ENCODE measurements at places on chromosomes 3 and 15.

DNA sequence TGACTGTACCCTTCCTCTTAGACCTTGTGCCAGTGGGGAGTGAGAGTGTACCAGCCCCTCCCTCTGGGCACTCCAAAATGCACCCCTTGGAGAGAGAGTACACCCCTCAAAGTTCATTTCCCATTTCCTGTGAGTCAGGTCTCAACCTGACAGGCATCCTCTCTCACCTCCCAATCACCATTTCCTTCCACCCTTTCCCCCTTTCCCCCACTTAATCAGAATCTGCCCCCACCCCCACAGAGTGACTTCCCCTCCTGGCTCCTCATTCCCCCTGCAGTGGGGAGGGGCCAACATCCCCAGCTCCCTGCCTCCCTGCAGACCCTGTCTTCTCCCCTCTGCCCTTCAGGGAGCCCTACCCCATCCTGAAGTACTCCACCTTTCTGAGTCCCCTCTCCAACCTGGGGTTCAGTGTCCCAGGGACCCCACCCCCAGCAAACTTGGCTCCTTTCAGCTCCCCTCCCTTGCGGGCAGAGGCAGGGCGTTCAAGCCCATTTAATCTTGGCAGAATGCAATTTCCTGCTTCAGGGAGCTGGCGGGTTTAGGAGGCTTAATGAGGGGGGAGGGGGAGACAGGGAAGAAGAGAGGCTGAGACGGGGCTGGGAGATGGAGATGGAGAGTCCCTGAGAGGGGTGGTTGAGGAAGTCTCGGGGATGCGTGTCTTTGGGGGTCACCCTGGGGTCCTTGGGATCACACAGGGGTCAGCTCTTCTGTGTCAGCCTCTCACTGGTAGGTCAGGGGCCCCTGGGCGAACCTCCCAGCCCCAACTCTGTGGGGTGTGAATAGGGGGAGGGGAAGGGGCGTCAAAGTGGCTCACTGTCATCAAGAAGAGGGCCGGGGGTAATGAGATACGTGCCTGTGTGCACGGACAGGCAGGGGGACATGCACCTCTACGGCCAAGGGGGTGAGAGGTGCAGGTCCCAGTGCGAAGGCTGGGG, 16.6 kb upstream of the SEMA3F start:
- no peak for DNase-seq

GRCh38 chr3:132556508-132557159, 40.4 kb upstream of the ACKR4 start:
- DNase-seq, result no peak

DNA sequence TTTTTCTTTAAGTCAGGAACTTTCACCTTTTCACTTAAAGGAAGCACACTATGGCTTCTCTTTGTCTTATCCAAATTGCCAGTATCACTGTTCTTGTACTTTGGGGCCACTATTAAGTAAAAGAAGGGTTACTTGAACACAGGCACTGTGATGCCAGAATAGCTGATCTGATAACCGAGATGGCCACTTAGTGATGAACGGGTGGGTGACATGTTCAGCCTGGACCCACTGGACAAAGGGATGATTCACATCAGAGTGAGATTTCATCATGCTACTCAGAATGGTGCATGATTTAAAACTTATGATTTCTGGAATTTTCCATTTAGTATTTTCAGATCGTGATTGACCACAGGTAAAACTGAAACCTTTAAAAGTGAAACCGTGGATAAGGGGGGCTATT, 252.6 kb downstream of the KLF13 start:
- no peak for DNase-seq

DNA sequence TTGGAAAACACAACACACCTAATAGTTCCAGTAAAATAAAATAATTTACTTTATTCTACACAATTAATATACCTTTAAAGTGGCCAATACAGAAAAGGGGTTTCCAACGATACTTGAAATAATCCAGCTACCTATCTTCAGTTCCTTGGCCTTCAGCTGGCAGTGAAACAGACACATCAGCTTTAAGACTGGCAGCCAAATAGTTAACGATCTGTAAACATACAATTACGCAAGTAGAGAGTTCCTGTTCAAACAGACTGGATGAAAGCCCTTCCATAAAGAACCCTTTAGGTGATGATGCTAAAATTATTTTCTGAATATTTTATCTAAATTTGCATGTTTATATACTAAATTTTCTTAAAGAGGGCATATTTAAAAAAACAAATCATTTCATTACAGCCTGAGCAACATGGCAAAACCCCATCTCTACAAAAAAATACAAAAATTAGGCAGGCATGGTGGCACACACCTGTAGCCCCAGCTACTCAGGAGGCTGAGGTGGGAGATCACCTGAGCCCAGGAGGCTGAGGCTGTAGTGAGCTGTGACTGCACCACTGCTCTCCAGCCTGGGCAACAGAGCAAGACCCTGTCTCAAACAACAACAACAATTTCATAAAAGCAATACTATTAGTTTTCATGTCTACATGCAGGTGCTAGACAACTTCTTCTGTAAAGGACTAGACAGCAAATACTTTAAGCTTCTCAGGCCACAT, 12.9 kb downstream of the DYNC1LI1 start:
- DNase-seq, result no peak

- no peak for DNase-seq
These were observed 342.7 kb downstream of the PTPRG start for GRCh38 chr3:61903931-61904657.

DNA sequence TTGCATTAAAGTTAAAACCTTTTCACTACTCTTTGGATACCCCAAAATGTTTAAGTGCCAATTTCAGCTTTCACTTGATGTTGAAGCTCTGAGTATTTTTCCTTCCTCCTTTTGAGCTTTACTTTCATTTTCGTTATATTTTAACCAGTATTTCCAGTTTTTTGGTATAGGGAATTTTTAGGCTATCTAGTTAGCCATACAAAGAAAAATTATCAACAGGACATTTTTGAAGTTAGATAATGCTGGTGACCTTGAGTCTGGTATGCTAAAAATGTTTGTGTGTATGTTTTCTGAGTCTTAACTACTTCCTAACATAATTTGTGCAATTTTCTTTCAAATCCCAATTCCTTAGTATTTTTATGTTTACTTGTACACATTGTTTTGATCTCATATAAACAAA, 284.8 kb downstream of the OTOL1 start:
- no peak for DNase-seq

- DNase-seq, result peak; percentile 53
These were observed 665 bp downstream of the TM4SF18 start for GRCh38 chr3:149332771-149333170.

DNA sequence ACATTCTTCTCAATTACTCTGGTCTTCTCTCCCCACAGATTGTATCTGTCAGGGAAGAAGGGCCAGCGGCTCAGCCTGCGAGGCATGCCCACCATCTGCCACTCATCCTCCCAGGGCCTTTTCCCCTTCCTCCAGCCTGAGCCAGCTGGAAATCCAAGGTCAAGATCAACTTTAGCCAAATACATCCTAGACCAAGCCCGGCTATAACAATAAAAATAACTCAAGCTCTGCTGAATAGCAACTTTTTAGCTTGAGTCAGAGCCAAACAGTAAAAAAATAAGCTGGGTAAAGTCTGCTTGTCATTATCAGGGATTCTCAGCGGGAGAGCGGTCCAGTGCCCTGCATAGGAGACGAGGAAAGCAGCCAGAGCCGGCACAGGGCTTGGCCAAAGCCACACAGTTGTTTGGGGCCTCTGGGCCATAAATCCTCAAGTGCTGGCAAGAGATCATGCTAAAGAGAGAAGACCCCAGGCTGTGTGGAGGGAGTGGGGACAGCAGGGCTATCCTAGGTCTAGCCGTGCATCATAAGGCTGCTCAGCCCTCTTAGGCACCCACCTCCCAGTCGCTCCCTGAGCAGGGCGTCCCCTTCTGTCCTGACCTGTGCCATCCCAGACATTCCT, 76.2 kb upstream of the HERC1 start:
- DNase-seq, result no peak

DNA sequence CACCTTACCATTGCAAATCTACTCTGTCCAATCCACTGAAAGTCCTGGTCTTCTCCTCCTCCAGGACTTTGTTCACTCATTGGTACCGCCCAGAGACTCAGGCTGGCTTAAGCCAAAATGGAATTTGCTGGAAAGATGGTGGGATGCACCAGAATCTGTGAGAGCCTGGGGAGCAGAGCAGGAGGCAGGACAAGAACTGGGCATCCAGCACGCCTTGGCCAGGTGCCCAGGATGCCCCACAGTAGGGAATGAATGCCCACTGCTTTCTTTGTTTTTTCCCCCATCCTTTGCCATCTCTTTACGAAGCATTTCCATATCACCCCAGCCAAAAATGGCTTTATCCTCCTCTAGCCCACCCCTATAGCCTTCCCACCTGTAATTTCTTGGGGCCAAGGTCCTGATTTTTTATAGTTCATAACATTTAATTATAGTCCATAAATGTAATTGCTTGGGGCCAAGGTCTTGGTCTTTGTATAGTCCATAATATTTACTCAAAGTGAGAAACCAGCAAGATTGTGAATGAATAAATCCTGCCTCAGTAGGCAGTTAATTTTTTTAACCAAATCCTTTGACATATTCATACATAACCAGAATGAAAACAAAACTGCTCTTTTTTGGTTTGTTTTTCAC, 23.3 kb upstream of the IREB2 start:
- DNase-seq, result no peak

DNA sequence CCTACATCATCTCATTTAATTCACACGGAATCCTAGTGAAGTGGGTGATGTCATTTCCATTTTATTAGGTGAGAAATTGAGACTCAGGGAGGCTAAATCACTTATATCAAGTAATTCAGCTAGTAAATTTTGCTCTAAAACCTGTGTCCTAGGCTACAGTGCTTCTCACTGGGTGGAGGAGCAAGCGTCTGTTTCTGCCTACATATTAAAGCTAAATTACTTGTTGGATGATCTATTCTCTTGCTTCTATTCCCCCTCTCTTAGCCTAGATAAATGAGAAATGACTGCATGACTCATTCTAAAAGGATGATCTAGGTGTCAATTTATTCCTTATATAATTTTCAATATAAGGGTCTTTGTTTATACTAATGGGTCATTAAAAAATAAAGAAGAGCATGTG, 37.8 kb upstream of the RBP1 start:
- DNase-seq, result no peak

DNA sequence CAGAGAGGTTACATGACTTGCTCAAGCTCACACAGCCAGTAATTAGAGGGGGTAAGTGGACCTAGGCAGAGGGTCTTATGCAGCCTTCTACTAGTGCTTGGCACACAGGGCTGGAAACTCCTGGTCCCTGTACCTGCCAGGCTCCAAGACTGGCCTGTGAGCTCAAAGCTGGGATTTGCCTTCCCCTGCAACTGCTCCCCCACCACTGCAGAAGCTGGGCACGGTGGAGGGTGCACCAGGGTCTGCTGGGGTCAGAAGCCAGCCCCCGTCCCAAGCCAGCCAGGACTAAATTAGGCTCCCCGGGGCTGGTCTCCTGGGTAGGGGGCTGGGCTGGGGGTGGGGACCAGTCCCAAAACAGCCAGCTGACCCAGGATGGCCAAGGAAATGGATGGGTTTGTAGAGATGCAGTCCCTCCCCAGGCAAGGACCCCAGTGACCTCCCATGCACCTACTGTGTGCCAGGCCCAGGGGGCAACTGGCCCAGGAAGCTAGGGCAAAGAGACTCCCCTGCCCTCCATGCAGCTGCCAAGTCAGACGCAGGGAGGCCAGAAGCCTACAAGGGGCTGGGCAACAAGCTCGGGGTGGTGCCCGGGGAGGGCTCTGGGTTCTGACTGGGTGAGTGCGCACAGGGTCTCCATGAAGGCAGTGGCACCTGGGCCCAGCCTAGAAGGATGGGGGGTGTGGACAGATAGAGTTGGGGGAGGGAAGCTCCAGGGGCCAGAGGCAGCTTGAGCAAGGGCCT, 51.8 kb upstream of the LINGO1 start:
- DNase-seq, result no peak

DNA sequence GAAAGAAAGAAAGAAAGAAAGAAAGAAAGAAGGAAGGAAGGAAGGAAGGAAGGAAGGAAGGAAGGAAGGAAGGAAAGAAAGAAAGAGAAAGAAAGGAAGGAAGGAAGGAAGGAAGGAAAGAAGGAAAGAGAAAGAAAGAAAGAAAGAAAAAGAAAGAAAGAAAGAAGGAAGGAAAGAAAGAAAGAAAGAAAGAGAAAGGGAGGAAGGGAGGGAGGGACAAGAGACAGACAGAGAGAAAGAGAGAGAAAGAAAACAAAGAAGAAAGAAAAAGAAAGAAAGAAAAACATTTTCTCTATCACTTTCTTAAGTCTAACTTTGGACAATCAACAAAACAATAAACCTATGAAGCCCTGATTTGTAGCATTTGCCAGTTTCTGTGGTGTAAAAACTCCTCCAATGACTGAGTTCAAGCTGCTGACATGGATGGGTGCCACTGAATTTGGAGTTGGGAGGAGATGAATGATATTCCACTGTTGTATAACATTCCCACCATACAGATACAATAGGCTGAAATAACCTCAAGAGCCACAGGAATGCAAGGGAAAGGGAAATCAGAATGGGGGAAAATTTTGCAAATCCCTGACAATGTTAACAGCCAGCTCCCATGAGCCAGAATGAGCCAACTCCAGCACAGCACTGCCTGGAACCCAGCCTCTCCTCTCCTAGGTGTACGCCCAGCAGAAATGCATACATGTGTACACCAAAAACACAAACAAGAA, 15.0 kb upstream of the RTP3 start:
- no peak for DNase-seq

DNA sequence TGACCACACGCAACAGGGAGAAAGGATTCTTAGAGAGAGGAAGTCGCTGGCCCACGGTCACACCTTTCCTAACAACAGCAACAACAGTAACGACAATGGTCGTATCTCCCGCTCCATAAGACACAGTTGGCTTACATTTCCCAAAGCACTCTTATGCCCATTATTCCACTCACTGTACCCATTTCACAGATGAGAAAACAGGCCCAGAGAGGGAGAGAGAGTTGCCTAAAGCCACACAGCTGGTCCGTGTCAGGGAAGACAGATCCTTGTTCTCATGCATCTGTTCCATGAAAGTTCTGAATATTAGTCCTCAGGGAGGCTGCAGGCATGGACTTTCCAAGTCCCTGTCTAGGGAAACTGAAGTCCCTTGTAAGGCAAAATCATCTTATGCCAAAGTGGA, 42.0 kb upstream of the ATP2B2 start:
- DNase-seq, result no peak

DNA sequence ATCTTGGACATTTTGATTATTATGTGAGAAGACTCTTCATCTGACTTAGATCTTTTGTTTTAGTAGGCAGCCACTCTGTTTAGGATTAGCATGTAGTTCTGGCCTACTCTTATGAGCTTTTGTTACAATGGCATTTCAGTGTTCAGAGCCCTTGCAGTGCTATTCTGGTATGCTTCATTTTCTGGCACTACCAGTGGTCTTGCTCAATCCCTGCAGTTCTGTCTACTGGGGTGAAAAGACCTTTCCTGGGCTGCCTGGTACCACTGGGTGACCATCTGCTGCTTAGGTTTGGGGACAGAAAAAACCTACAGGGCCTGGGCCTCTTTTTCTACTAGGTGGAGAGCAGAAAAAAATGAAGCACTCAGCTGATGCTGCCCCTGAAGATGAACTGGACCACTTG, 42.5 kb downstream of the IL16 start:
- no peak for DNase-seq

GRCh38 chr3:34650131-34650530, 851.7 kb downstream of the PDCD6IP start:
- no peak for DNase-seq

- no peak for DNase-seq
These were observed 357.2 kb downstream of the PDCD6IP start for GRCh38 chr3:34155666-34156065.
